ENCODE measurements at places on chromosomes 6 and 20.

- no peak for DNase-seq
These were observed 96.5 kb downstream of the EYA2 start for GRCh38 chr20:46991168-46991567.

- DNase-seq, result no peak
These were observed 61.6 kb upstream of the MRPS10 start for GRCh38 chr6:42279144-42279781.

GRCh38 chr6:91464201-91464600 lies 877.3 kb upstream of the MAP3K7 start:
- DNase-seq, result no peak

GRCh38 chr6:48240287-48240686 lies 129.3 kb upstream of the PTCHD4 start:
- DNase-seq, result no peak

Data from AML-193 (cell line).